Renal pelvis (tissue), 12 donors: ENCODE measurements at places on chromosomes 13 and 19.

DNA sequence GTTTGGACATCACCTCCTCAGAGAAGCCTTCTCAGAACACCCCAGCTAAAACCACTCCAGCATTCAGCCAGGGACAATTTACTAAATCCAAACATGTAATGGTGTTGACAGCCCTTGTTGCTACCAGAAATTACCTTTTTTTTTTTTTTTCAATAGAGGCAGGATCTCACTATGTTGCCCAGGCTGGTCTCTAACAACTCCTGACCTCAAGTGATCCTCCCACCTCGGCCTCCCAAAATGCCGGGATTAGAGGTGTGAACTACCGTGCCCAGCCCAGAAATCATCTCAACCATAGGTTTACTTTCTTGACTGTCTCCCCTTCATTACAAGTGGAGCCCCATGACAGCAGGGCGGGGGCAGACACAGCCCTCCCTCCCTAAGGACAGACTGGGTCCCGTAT, 9.2 kb downstream of the CLIP3 start:
- DNase-seq, result no peak

DNA sequence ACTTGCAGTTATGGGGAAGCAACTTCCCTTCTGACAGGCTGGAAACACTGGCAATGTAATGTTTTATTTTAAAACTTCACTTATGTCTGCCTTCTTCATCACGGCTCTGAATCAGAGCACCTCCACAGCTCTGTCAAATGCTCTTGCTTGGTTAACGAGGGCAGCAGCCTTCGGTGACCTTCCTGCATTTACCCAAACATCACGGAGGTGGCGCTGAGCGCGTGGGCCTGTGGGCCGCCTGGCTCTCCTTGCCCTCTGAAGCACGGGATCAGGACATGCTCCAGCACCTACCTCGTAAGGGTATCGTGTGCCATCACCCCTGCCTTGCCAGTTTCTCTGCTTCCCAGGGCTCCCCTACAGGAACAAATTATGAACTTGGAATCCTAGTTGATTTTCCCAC, 310.0 kb downstream of the TEX29 start:
- peak; percentile 28 for DNase-seq

GRCh38 chr19:38989066-38989605, 13.6 kb upstream of the FBXO17 start:
- peak; percentile 89 for DNase-seq

- DNase-seq, result no peak
These were observed 577.9 kb downstream of the LMO7 start for GRCh38 chr13:76214001-76214400.

DNA sequence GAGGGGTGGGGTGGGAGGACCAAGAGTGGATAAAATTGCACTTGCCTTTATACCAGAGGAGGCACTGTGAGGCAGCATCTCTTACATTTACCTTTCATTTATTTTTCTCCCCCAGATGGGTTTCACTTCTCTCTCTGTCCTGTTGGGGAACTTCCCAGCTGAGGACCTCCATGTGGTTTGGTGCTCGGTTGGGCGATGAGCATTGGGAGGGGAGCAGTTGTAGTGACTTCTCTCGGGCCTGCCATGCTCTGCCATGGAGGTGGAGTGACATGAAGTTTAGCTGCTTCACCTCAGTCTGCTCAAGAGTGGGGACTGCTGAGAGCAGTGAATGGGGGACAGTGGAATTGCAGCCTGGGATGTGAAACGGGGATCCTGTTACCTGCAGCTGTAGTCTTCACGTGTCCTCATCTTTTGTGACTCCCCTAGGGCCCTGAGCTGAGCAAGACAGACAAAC, 23.1 kb upstream of the CXCL17 start:
- DNase-seq, result no peak

DNA sequence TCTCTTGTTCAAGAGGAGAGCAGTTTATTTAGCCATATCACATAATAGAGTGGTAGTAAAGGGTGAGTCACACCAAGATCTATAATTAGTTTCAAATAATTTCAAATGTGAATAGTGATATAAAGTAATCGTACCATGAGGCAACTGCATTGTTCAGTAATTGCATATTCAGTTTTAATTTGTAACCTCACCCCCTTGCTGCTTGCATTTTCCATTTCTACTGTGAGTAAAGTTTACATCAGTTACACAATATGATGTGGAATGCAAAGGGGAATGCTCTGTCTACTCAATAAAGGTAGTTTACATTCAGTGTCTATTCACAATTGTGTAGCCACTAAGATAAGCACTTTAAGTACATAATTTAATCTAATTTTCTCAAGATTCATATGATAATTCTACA, 1695.7 kb upstream of the SPRY2 start:
- no peak for DNase-seq

DNA sequence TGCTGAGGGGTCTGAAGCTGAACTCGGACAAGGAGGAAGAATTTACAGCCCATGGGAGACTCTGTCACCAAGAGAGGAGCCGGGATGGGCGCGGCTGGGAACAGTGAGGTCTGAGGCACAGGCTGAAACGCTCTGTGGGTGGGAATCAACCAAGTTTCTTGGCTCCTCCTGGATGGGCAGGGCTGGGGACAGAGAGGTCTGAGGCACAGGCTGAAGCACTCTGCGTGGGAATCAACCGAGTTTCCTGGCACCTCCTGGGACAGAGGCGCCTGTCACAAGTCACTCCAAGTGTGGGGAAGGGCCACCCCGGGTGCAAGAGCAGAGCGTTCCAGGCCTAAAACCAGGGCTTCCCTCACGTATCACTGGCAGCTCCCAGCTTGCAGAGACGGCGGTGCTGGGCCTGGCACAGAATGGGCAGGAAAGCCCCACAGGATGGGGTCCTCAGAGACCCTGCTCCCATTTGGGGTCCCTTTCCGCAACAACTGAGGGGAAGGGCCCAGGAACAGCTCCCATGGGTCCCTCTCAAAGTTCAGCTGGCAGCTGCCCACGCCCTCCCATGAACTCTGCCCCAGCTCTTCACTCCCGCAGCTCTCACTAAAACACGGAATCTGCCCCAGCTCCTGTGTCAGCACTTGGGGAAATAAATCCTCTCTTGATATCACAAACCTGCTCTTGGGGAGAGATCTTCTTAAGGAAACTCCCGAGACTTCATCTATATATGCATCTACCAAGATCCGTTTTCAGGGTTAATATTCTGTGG, 18.5 kb downstream of the AP3D1 start:
- no peak for DNase-seq

GRCh38 chr13:74406420-74406819, 272.2 kb upstream of the KLF12 start:
- DNase-seq, result no peak

DNA sequence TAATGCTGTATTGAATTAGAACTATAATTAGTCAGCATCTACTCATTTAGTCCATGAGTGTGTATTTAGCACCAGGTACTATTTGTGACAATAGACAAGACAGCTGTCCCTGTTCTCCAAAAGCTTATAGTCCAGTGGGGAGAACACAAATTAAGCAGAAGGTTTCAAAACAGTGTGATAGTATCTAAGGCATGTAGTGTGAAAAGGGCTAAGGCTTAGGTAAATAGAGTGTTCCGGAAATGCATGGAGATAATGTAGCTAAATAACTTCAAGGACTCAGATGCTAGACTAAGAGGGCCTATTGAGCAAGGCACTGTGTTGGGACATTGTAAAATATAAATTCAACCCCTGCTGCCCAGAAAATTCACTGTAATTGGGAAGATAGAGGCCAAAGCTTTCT, 144.1 kb upstream of the MIR17HG start:
- DNase-seq, result no peak

DNA sequence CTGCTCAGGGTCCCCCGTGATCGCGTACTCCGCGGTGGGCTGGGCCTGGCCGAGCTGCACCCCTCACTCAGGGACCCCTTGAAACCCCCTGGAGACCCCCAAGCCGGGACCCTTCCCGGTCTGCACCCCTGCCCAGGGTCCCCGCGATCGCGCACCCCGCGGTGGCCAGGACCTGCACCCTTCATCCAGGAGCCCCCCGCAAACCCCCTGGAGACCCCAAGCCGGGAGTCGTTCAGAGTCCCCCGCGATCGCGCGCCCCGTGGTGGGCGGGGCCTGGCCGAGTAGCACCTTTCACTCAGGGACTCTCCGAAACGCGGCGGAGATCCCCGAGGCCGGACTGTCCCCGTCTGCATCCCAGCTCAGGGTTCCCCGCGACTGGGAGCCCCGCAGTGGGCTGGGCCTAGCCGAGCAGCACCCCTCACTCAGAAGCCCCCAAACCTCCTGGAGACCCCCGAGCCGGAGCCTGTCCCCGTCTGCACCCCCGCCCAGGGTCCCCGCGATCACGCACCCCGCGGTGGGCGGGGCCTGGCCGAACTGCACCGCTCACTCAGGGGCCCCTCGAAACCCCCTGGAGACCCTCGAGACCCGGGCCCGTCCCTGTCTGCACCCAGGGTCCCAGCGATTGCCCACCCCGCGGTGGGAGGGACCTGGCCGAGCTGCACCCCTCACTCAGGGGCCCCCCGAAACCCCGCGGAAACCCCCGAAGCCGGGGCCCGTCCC, 748 bp downstream of the LMNB2 start:
- no peak for DNase-seq

DNA sequence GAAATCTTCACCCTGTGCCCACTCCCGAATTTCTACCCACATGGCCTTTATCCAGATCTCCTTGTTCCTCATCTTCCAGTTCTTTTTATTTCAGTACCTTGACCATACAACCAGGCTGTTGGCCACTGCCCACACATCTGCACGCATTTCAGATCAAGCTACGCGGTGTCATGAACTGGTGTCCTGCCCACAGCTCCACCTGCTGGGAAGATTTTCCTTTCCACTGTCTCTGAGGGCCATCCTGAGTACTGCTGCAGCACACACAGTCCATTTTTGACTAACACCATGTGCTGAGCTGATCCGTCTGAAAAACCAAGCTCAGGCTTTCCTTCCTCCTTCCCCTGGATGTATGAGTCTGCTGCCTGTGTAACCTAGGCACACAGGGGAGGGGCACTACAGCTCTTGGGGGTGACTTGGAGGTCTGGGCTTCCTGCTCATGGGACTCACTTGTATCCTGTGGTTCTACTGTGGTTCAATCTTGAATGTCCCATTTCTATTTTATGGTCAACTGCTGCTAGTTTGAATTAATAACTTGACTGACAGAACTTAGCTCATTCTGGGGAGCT, 71.9 kb downstream of the WASF3 start:
- no peak for DNase-seq

DNA sequence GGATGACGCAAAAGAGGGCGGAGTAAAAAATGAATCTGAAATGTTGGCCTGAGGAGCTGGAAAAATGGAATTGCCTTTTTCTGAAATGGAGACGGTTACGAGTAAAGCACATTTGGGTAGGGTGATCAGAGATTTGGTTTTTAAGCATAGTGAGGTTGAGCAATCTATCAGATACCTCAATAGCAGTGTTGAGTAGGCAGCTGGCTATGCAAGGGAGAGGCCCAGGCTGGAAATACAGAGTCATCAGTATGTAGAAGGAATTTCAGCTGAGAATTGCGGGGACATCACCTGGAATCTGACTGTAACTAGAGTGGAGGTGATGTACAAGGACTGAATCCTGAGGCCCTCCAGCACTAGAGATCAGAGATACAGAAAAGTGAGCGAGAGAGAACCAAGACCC, 224.8 kb downstream of the LMO7 start:
- DNase-seq, result no peak

DNA sequence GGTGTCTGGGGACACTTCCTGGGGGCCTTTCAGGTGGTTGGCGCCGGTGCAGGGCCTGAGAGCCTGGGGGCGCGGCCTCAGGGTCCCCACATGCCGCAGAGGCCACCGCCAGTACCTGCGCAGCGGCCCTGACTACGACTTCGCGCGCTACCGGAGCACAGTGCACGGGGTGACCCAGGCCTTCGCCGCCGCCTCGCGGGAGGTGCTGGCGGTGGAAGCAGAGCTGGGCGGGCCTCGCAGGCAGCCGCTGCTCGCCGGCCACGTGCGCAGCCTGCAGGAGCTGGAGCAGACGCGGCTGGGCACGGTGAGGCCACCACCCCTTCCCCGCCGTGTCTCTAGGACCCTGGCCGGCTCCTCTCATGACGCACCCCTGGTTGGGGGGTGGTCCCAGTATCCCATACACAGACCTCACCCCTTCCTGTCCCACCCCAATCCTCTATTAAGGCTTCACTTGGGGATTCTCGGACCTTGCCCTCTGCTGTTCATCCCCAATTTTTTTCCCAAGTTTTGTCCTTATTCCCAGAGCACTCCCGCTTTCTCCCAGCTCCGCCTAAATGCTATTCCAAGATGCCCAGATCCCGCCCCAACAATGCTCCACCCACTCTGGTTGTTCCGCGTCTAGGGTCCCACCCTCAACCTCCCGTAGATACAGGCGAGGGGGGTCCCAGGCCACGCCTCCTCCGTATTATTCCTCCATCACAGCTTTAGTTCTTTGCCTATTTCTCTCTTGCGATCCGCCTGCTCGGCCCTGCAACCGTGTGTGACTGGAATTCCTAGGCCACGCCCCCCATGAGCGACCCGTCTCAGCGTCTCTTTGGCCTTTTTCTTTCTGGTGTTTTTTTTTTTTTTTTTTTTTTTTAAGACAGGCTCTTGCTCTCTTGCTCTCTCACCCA, 1.0 kb downstream of the REX1BD start:
- peak; percentile 68 for DNase-seq

DNA sequence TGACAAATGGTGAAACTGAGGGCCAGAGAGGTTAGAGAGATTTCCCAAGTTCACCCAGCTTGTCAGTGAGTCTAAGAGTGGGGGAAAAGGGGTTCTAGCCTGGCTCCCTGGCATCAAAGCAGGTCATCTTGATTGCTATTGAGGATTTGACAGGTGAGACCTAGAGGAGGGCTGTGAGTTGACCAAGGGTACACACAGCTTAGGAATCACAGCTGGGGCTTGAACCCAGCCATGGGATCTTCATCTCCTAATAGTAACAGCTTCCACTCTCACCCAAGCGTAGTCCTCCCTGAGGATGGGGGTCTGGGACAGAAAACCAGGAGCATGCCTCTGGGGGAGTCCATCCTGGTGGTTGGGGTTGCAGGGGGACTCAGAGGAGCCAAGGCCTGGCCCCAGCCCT, 6.8 kb downstream of the CYP4F8 start:
- DNase-seq, result no peak

DNA sequence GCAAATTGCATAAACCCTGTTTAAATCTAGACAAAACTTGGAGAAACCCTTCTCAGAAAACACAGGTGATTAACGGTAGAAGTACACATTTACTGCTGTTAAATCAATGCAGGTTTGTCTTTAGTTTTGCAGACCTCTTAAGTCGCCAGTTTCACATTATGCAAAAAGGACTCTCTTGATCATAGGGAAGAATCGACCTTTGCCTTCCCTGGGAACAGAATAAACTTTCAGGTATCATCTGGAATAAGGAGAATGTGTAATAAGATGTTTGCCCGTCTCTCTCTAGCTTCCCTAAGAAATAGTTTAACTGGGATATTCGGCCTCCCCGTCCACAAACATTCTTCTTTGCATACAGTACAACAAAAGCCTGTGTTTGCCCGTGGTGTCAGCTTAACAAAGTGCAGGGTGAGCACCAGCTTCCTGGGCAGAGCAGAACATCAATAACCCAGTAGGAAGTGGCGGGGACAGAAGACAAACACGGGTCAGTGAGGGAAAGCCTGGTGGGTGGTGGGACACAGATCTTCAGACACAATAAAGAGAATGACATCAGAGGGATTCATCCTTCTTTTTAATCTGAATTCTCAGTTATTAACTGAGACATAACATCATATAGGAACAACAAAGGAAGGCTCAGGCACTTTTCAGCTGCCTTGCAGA, 1077.7 kb upstream of the SLC10A2 start:
- DNase-seq, result peak; percentile 19

- no peak for DNase-seq
These were observed 27.2 kb downstream of the GPX4 start for GRCh38 chr19:1130771-1131717.
